Renal cortical epithelial cell (primary cell): ENCODE measurements at places on chromosomes 16 and 17. TPM values are rescaled to one million over a fixed set of nuclear protein-coding genes. Genes with fewer than 3 reads are reported as not detected.

KRT12 gene
- total RNA-seq = not detected in 2 replicates

MARVELD3 gene
- 0.89 and 4.5 TPM in 2 replicates for total RNA-seq

DNA sequence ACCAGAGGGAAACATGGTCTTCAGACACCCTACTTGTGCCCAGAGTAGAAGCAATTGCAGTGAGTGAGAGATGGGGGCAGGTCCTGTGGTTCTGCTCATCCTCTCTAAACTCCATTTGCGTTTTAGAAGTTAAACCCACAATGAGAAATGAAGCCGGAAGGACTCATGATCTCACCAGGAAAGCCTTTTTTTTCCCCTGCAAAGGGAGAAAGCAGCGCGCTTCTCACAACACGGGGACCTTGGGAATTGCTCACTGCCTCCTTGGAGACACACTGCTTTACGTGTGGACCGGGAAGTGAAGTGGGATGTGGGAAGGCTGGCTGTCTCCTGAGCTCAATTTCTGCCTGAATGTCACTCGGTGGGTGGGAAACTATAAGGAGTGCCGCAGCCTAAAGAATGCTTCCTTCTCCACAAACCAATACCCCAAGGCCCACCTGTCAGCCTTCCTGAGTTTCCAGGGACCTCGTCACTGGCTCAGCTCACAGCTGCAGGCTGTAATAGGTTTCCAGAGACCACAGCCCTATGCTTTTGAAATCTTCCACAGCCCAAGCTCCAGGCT lies 365.4 kb downstream of the XYLT1 start:
- DNase-seq = no peak

GRCh38 chr17:65537845-65538674 lies 23.4 kb downstream of the AXIN2 start:
- no peak for DNase-seq

GRCh38 chr17:46995841-46996571 lies 17.0 kb upstream of the RPRML start:
- peak; percentile 57 for DNase-seq

DNA sequence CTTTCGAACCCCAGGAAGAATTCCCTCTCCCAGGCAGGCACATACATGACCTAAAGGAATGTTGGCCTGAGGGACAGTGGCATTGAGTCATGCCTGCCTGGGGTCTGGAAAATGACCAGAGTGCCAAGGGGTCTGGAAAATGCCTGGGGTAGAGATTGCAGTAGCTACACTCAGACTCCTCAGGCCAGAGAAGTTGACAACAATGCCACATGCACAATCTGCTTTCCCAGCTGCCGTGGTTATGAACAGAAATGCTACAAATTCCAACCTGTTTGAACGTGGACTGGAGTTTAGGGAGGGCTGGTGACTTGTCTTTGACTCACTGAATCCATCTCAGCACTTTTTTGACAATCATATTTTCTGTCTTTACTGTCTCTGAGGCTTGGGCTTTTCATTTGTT lies 250.0 kb downstream of the ABCC12 start:
- DNase-seq = peak; percentile 53

- DNase-seq = peak; percentile 1
These were observed 49.0 kb upstream of the CHMP6 start for GRCh38 chr17:80942423-80943345.

DNA sequence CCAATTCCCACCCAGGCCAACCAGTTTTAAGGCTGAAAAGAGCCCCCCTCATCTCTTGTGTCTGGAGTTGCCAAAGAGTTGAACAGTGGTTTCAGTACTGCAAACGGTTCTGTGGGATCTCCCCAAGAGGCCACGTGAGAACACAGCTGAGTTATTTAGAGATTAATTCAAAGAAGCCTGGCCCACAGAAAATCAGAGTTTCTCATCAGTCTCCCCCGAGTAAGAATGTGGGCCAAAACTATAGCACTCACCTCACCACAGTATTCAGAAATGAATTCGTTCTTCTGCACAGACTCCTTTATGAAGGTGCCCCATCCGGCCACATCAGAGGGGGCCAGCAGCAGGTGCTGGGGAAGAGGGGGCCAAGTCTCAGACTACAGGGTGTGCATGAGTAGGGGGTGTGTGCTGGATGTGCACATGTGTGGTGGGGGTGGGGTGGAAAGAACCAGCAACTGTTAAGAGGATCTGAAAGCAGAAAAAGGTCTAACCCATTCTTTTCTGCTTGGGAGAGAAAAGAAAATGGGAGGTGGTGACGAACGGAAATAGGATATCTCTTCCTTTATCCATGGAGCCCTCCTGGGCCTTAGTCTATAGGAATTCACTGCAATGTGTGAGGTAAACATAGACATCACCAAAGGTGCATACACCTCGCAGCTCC lies 22.6 kb downstream of the CNTNAP1 start:
- no peak for DNase-seq

GRCh38 chr16:84751947-84752346 lies 52.1 kb downstream of the USP10 start:
- DNase-seq = no peak

DNA sequence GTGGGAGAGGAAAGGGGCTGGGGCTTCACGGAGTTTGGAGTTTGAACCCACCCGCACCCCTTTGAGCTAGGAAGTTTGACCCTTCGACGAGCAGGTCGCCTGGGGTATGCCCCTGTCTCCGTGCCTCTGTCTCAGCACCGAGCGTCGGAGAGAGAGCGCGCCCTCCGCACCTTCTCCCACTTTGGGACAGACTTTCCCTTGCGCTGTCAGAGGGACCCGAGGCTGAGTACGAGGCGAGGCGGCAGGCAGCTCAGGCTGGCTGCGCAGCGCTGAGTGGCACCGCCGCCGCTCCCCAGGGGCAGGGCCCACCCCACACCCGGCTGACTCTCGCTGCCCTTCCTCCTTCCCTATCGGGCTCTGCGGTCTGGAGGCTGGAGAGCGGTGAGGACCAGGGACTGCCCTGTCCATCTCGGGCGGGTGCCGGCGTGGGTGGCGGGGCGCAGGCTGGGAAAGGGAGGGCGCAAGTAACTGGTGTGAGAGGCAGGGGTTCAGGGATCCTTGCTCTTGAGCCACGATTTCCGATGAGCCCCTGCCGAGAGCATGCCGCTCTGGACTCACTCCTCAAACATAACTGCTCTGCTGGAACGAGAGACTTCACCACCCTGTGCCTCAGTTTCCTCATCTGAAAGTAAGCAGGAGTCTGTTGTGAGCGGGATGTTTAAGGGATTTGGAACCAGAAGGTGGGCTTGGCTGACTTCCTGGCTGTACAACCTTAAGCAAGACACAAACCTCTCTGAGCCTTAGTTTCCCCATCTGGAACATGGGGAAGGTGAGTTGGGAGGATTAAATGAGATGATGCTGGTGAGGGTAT lies 981 bp downstream of the BEAN1 start:
- DNase-seq = no peak

CHST6 gene
- total RNA-seq = 1.1 and 1.4 TPM in 2 replicates

GRCh38 chr16:4006397-4006999 lies 109.7 kb downstream of the ADCY9 start:
- DNase-seq = no peak

CMTM1 gene
- 2.8 and 6.2 TPM in 2 replicates for total RNA-seq

DNA sequence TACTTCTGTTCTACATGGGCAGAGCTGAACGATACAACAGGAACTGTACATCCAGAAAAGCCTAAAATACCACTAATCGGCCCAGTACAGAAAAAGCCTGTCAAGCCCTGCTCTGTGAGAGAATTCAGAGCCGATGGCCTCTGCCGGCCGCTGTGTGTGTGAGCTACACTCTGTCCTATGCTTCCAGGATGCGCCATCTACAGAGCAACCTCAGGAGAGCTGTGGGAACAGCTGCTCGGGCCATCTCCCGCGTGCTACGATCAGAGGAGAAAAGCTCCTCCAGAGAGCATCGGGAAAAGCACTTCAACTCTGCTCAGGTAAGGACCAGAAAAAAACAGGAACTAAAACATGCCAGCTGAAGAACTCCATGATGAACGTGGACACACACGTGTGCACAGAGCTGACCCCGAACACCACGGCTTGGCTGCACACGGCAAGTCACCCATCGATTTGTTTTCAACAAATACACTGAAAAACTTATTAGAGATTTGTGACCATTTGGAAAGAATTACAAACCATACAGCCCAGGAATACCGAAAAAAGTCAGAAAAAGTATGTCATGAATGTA lies 115.9 kb downstream of the ANKRD11 start:
- DNase-seq = no peak

DNA sequence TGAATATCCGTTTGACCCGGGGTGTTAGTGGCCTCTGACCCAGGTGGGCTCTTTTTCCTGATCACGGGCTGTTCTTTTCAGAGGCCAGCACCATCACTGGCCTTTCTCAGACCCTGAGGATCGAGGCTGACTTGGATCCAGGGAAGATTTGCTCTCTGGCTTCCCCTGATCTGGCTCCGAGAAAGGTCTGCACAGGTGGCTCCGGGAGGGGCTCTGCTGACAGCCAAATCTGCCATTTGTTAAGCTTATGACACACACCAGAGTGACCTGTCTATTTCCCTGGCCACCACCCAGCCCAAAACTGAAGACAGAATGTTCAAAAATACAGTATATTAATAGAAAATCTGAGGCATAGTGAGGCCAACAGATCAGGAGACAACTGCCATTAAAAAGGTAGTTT lies 221.8 kb upstream of the TNRC6C start:
- DNase-seq = no peak

DPEP3 gene
- total RNA-seq = not detected in 2 replicates

MT4 gene
- not detected in 2 replicates for total RNA-seq

DNA sequence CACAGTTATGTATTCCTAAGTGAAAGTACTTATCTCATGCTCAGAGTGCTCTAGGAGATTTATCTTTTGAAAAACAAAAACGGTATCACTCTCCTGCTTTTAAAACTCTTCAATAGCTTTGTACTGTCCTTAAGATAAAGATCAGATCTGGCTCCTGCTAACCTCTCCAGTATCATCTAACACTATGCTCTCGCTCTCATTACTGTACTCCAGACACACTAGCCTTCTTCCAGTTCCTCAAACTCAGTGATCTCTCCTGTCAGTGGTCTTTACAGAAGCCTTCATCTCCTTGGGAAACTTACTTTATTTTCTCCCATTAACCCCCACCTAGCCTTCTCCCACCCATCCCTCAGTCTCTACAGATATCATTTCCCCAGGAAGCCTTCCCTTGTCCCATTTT lies 10.1 kb downstream of the ULK2 start:
- no peak for DNase-seq

GRCh38 chr17:16997514-16998429 lies 25.9 kb upstream of the TNFRSF13B start:
- DNase-seq = no peak

C17orf50 gene
- not detected in 2 replicates for total RNA-seq

GRCh38 chr16:79009896-79010295 lies 590.6 kb downstream of the MAF start:
- no peak for DNase-seq

DNA sequence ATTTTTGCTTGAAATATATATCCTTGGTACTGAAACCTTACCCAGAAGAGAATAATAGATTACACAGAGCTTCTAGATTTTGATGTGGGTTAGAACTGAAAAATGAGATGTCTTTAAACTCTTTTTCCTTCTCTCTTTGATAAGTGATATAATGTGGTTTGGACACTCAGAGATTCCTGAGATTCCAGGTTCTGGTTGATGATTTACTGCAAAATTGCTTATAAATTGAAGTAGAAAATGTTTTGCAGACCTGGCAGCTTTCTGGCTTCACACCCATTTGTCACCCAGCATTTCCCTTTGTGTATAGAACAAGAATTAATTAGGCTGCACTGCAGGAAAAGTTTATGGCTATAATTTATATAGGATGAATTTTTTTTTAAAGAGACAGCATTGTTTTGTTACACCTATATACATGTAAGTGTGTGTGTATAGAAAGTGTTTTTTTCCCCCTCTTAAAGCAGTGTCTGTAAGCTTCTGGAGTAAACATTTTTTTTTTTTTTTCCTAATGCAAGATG lies 23.5 kb downstream of the AATF start:
- DNase-seq = peak; percentile 73

SLC16A5 gene
- total RNA-seq = 35.6 and 165 TPM in 2 replicates

- no peak for DNase-seq
These were observed 15.6 kb downstream of the HIGD1B start for GRCh38 chr17:44863061-44863918.

HOXB1 gene
- not detected in 2 replicates for total RNA-seq

KLHL36 gene
- total RNA-seq = 152 and 155 TPM in 2 replicates

- no peak for DNase-seq
These were observed 92.0 kb upstream of the ASIC2 start for GRCh38 chr17:33385133-33385532.

DNA sequence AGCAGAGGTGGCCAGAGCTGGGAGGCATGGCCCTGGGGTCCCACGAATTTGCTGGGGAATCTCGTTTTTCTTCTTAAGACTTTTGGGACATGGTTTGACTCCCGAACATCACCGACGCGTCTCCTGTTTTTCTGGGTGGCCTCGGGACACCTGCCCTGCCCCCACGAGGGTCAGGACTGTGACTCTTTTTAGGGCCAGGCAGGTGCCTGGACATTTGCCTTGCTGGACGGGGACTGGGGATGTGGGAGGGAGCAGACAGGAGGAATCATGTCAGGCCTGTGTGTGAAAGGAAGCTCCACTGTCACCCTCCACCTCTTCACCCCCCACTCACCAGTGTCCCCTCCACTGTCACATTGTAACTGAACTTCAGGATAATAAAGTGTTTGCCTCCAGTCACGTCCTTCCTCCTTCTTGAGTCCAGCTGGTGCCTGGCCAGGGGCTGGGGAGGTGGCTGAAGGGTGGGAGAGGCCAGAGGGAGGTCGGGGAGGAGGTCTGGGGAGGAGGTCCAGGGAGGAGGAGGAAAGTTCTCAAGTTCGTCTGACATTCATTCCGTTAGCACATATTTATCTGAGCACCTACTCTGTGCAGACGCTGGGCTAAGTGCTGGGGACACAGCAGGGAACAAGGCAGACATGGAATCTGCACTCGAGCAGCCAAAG lies 2.3 kb downstream of the CSF3 start:
- DNase-seq = no peak

DNA sequence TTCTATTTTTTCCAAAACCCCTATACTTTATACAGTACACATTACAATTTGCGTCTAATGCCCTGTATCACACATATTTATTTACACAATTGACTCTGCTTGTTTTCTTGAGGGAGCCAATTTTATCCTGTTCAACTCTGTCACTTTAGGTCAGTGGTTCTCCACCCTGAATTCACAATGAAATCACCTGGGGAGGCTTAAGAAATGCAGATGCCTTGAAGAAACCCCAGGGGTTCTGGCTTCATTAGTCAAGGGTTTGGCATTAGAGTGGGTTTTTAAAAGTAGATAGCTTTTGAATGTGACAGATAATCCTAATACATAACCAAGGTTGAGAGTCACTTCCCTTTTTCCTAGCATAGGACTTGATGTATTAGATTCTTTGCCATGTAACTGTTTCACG lies 398.6 kb upstream of the ERCC4 start:
- DNase-seq = no peak

TPSAB1 gene
- not detected in 2 replicates for total RNA-seq

- peak; percentile 38 for DNase-seq
These were observed 10.7 kb downstream of the NLK start for GRCh38 chr17:28053044-28053670.

DNA sequence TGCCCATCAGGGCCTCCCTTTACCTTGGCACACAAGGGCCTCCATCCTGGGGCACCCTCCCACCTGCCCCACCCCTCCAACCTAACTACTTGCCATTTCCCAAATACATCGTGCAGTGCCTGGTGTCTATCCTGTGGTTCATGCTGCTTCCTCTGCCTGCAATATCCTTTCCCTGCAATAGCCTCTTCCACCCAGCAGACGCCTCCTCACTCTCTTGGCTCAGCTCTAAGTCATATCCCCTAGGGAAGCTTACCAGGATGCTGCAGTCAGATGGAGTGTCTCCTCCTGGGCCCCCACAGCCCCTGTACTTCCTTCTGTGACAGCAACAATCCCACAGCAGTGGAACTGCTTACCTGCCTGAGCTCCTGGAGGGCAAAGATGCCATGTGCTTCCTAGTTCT lies 36.7 kb downstream of the CCDC182 start:
- no peak for DNase-seq

- no peak for DNase-seq
These were observed 273.1 kb downstream of the CDH13 start for GRCh38 chr16:82899731-82900450.

BAHCC1 gene
- 0.69 and 13.2 TPM in 2 replicates for total RNA-seq
